ENCODE measurements at places on chromosomes 16 and 17.

DNA sequence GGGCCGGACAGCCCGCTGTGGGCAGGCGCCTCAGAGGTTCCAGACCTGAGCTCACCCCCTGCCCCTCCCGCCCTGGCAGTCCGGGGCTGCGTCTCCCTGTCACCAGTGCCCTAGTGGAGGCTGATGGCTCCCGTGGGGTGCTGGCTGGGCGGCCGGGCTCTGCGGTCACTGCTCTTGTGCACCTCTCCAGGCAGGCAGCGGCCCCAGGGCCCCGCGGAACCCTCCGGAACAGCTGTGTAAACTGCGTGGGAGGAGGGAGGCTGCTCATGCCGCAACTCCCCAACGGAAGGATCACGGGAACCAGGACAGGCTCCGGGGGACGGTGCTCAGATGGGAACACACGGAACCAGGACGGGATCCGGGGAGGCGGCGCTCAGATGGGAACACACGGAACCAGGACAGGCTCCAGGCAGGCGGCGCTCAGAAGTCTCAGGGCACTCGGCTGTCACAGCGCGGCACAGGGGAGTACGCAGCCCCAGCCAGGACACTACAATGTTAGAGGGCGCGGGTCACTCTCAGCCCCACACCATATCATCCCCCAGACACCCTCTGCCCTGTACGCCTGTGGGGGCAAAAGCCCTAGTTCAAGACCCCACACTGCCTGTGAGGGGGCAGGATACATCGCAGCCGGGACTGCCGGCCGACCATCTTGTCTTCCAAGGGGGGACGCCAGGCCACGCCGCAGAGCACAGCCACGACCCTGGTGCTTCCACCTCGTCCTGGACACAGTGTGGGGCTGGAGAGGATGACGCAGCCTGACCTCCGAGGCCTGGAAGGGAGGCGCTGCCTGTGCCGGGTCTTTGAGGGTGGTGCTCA lies 74.0 kb upstream of the GNG13 start:
- DNase-seq: no peak

GRCh38 chr16:9370061-9370491 lies 278.6 kb downstream of the HAPSTR1 start:
- DNase-seq: no peak

GRCh38 chr17:40980596-40980995 lies 3.5 kb downstream of the KRT40 start:
- no peak for DNase-seq

DNA sequence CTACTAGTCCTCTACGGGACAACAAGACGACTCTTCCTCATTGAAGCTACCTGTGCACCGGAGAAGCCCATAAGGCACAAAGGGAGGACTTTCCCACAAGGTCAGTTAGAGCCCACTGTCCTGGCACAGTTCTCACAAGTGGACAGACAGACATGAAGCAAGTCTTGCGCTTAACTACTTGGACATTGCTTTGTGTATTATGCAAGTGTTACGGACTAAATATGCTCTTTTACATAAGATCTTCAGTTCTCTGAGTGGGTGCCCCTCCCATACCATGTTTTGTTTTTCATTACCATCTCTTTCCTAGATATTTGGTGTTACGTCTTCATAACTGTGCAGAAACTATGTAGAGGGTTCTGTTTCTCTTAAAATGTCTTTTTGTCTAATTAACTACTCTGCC lies 18.1 kb downstream of the ANKRD40CL start:
- no peak for DNase-seq

- no peak for DNase-seq
Observed at GRCh38 chr17:2390199-2390836, 10.5 kb downstream of the MNT start.

- DNase-seq: no peak
Observed at GRCh38 chr17:78812855-78813254, 27.8 kb downstream of the USP36 start.

DNA sequence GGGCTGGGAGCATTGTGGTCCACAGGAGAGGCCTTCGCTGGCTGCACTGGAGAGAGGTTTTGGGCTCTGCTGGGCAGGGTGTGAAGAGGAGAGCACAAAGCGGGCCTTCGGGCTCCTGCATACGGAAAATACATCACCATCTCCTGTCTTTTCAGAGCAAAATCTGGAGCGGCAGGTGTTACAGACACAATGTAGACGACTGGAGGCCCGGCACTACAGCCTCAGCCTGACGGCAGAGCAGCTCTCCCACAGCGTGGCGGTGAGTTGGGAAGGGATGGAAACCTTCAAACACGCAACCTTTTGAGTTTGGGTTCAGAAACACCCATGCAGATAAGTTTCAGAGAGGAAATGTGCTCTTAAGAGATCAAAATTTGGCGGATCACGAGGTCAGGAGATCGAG lies 17.9 kb downstream of the GINS2 start:
- no peak for DNase-seq

DNA sequence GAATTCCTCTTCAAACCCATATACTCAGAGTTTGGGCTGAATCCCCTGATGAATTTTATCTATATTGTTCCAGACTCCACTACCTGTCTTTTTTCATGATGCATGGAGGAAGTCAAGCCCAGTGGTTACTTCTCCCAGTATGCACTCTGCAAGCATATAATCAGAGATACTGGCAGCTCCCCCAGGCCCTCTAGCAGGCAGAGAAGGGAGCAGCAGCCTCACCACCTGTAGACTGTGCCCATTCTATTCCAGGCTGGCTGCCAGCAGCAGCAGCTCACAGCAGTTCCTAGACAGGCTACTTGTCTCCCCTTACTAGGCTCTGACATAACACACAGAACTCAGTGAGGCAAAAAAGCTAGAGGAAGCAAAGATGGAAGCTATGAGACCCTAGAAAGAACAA lies 3.4 kb downstream of the MKS1 start:
- no peak for DNase-seq

GRCh38 chr16:71569621-71570020 lies 7.3 kb downstream of the TAT start:
- DNase-seq: no peak

GRCh38 chr17:4362141-4362540 lies 4.3 kb downstream of the UBE2G1 start:
- no peak for DNase-seq

DNA sequence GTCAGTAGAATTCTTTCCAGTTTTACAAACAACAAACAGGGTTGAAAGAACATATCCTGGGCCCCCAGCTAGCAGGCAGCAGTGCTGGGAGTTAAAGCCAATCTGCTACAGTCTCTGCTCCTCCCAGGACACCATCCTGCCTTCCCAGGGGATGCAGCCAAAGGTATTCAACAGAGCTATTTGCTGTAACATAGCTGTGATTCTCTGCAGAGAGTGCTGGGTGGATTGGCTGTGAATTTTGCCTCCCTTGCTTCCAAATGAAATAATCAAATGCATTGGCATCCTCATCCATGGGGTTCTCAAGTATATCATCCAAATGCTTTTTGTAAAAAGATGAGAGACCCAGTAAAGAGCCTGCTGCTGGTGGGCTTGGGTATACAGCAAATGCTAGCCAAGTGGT lies 124.3 kb downstream of the NPIPB5 start:
- DNase-seq: no peak

DNA sequence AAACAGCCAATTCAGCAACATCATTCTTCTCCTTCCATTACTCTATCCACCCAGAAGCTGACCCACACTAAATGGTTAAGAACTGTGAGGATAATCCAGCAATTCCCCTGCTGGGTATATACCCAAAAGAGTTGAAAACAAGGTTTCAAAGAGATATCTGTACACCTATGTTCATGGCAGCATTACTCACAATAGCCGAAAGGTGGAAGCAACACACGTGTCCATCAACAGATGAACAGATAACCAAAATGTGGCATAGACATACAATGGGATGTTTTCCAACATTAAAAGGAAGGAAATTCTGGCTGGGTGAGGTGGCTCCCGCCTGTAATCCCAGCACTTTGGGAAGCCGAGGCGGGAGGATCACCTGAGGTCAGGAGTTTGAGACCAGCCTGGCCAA lies 19.9 kb downstream of the MIS12 start:
- DNase-seq: no peak

GRCh38 chr16:8388684-8389083 lies 201.6 kb downstream of the TMEM114 start:
- DNase-seq: no peak
